ENCODE measurements at places on chromosomes 7 and 10. TPM values are rescaled to one million over a fixed set of nuclear protein-coding genes. Genes with fewer than 3 reads are reported as not detected.

The CNPY1 gene
- total RNA-seq, result not detected

DNA sequence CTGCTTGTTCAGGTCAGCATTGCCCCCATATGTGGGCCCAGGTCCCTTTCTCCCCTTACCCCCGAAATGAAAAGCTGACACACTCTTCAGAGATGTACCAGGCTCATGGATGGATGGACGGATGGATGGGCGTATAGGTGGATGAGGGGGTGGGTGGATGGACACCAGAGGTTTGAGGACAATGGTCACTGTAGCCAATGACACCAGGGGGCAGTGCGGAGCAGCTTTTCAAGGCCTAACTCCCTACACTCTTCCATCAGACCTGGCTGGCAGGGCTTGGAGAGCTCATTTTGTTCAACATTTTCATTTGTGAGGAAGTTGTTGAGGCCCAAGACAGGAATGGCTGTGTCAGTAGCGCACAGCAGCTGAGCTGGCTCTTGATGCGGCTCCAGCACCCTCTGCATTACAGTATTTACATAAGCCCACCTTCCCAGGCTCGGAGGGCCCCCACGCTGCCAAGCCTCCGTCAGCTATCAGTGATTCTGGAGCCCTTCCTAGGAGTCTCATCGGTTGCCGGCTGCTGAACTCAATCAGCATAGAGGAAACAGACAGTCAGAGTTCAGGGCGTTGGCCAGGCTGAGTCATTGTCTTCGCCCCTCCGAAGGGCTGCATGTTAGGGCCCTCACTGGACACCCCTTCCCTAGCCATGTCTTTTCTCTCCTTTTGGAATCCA is 11.6 kb upstream of the FFAR4 start:
- DNase-seq, result peak; percentile 77

- DNase-seq, result peak; percentile 68
These were observed 13.9 kb downstream of the CUBN start for GRCh38 chr10:17115683-17116082.

DNA sequence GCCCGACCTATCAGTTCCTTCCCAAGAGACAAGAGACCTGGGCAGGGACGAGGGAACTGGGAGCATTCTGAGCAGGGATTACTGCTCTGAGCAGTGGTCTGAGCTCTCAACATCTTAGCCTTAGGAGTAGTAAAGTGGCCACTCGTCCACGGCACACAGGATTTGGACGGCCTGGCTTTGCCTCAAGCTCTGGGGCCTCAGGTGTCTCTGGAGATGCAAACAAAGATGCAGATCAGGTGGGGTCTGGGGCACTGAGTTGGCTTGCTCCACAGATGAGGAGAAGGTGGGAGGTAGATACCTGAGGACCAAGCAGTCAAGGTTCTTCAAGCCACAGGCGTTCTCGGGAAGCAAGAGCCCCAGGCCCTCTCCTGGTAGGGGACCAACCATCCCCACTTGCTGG is 16.1 kb upstream of the NPFFR1 start:
- DNase-seq, result no peak

DNA sequence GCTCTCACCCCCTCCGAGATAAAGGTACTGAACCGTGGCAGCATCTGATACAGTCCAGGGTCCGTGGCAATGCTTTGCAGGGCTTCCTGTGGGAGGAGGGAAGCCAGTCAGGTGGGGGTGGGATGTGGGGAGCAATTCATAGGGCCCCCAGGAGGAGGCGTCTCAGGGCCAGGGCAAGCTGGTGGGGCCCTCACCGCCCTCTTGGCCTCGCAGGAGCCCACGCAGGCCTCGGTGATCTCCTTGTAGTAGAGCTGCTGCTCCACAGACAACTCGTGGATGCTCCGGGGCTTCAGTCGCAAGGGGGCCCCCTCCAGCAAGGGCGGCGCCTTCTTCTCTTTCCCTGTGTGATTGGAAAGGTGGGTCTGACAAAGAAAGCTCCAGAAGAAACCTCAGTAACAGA is 7.2 kb downstream of the TAF6 start:
- no peak for DNase-seq
